Lower lobe of right lung (tissue), 2 donors: ENCODE measurements at places on chromosomes 5 and 9. TPM values are rescaled to one million over a fixed set of nuclear protein-coding genes. Genes with fewer than 3 reads are reported as not detected.

DNA sequence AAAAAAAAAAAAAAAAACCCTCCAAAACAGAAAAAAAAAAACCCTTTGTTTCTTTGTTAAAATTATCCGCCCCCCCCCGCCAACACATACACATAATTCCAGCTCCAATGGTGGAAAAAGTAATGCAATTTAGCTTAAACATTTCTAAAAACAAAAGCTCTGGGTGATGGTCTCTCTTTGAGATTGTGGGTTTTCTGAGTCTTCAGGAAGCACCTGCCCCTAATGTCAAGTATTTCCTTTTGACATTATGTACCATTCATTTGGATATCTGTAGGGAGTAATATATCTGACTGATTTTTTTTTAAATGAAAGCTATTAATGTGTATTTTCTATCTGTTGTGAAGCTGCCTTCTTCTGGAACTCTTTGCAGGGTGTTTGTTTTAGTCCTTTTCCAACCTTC, 389.7 kb downstream of the TAF11L14 start:
- DNase-seq: no peak

- DNase-seq: no peak
These were observed 141.9 kb upstream of the ANKRD55 start for GRCh38 chr5:56375011-56375410.

GRCh38 chr5:168989731-168990505, 311.0 kb downstream of the SLIT3 start:
- no peak for DNase-seq

DNA sequence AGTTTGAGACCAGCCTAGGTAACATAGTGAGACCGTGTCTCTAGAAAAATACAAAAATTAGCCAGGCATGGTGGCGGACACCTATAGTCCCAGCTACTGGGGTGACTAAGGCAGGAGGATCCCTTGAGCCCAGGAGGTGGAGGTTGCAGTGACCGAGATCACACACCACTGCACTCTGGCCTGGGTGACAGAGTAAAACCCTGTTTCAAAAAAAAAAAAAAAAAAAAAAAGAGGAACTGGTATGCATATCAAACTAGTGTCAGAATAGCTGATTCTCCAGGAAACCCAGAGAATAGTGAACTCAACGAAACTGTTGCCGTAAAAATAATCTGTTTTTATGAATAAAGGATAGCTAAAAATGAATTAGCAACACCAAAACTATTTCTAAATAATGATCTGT, 126.6 kb upstream of the BASP1 start:
- DNase-seq: no peak

DNA sequence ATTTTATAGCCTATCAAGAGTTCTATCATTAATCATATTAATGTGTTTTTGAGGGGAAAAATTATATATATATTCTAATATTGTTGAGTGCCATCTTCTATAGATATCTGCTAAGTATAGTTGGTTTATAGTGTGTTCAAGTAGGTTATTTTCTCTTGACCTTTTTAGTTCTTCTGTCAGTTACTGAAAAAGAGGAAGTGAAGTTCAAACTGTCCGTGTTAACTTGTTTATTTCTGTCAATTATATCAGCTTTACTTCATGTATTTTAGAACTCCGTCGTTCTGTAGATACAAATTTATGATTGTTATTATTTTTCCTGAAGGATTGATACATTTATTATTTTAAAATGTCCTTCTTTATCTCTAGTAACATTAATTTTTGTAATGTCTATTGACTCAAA, 1209.1 kb downstream of the CDH12 start:
- no peak for DNase-seq

DNA sequence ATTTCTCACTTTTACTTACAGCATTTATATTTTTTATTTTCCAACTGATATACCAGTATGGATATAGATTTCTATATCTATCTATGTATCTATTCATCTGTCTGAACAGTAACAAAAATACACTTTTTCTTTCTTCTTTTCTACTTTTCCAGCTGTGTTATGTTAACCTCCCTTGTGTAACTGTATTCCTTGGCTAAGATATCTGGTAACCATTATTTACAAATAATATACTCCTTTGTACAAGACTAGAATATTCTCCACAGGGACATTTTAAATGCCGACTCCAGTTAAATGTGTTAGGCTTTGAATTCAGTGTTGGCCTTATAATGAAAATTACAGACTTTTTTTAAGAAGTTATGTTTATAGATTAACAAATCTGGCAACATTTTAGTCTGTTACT, 168.7 kb downstream of the XRCC4 start:
- no peak for DNase-seq

GRCh38 chr9:127931092-127931881, 710 bp upstream of the PIP5KL1 start:
- no peak for DNase-seq

DNA sequence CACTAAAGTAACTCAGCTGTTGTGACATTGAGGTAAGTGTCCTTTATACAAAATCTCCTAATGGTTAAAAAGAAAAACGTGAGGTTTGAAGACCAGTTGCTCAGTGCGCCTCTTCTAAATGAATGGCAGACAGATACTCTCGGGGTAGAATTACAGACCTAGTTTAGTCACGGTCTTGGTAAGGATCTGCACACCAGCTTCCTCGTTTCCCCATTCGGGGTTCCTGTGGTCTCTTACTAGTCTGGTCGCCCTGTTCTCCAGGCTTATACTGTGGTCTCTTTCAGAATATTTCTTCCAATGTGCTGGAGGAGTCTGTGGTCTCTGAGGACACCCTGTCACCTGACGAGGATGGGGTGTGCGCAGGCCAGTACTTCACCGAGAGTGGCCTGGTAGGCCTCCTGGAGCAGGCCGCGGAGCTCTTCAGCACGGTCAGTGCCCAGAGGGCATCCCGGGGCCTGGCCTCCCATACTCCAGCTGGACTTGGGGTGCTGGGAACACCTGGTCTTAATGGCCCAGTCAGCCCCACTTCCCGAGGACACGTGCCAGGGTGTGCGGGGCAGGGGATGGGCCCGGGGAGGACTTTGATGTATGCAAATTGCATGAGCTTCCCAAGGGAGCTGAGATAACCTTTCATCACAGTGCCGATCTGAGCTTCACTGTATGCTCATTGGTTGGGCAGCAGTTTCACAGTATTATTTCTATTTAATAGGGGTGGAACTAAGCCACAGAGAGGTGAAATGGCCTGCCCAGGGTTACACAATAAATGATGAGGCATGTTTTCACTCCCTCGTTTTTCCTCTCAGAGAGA, 224.5 kb downstream of the DOCK8 start:
- DNase-seq: no peak

GRCh38 chr9:119273325-119273904, 95.8 kb downstream of the BRINP1 start:
- no peak for DNase-seq

GRCh38 chr5:111454198-111454622, 58.1 kb downstream of the STARD4 start:
- DNase-seq: no peak

DNA sequence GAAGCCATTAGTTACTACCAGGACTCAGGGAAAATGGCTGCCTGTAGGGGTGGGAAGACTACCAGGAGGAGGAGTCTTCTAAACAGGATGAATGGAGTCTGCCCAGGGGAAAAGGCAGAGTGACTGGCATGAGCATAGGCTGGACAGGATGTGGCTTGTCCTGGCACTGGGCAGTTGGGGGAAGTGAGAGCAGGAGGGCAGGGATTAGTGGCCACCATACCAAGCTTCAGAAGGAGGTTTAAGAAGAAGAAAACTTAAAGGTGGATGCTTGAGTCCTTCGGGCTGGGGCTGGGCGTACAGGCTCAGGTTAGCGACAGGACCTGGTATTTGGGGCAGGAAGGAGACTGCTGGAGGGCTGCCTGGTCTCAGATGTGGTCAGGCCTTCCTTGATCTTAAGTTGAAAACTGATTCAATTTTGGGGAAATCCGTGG, 5.0 kb upstream of the NSD1 start:
- DNase-seq: no peak

- DNase-seq: no peak
These were observed 65.4 kb downstream of the RNF130 start for GRCh38 chr5:180006141-180006540.

The IFNA21 gene
- total RNA-seq: not detected

The FRMD3 gene
- 9.7 TPM for total RNA-seq
